ENCODE measurements at places on chromosomes 3 and 15.
A peak's percentile ranks its signal among the peaks of the same experiment; 100 is the strongest.

- DNase-seq = no peak
These were observed 44.2 kb upstream of the KY start for GRCh38 chr3:134694946-134695543.

- no peak for DNase-seq
These were observed 370.2 kb upstream of the ZNF385D start for GRCh38 chr3:22121068-22121701.

- DNase-seq = no peak
These were observed 101.0 kb downstream of the PEX5L start for GRCh38 chr3:179935710-179936109.

DNA sequence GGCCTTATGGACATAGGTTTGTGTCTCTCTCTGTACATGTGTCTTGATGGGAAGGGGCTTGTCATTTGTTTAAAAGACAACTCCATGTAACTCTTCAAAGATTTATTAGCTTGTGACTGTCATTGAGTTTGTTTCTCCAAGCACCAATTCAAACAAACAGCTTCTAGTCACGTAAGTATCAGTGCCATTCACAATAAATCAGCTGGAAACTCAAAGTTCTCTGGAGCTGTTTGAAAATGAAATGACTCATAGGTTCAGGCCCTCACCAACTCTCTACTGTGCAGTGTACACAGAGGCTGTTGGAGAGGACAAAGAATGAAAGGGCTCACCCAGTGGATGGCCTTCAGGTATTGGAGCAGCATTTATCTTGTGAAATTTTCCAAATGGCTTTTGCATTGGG is 476.3 kb downstream of the AGBL1 start:
- no peak for DNase-seq

DNA sequence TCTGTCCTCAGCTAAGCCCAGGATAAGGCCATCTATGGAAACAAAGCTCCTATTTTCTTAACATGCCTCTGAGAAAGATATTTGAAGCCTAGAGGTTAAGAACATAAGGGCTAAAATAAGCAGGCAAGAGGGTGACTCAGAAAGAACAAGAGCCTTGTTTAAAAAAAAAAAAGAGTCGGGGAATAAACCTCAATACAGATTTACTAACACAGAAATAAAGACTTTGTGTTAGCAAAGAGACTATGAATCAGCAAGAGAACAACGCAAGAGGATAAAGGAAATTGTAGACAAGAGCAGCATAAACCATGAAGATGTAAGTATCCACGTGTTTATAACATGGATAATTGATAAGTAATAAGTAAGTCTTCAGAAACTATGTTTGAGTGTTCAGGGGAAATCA is 36.0 kb downstream of the RAB27A start:
- no peak for DNase-seq

GRCh38 chr15:62509395-62509958 is 344.4 kb upstream of the C2CD4B start:
- no peak for DNase-seq

DNA sequence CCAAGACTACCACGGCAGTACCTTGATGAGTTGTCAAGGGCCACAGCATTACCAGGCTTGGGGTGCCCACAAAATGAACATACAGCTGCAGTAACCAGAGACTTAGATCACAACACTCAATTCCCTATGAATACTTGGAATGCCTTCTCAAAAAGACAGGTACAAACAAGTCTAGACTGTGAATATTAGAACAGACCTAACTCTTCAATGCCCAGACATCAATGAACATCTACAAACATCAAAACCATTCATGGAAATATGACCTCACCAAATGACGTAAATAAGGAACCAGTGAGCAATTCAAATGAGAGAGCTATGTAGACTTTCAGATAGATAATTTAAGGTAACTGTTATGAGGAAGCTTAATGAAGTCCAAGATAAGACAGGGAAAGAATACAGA is 185.1 kb upstream of the POU1F1 start:
- no peak for DNase-seq

GRCh38 chr15:57785959-57786358 is 79.4 kb downstream of the POLR2M start:
- DNase-seq = no peak

- DNase-seq = no peak
These were observed 159.8 kb upstream of the TSC22D2 start for GRCh38 chr3:150248116-150248887.

DNA sequence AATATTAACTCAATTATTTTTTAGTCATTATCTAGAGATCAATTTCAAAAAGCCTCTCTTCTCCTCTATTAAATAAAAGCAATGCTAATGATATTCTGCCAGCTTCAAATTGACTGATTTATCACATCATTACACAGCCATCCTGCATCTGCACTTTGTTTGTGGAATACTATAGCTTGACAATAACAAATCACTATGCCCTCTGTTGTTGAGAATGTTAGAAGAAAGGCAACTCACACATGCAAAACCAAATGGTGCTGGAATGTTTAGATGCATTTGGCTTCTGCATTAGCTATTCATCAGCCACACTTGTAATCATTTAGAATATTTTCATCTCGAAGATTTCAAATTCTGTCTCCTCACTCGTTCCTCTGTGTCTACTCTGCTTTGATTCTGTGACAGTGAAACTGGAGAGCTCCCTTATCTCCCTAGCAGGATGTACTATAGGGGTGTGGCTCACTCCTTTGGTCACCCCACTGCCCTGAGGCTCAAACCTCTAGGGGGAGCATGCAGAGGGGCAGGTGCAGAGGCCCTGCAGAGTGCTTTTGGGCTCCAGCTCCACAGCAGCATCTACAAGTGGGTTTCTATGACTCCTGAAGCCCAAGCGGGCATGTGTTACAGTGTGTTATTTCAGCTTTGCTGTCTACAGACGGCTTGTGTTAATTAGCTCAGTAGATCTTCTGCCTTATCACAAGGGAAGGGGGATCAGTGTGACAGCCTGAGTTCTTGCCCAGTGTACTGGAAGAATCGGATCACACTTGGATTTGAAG is 454.1 kb upstream of the BCHE start:
- no peak for DNase-seq

- no peak for DNase-seq
These were observed 374.9 kb upstream of the TGFBR2 start for GRCh38 chr3:30231277-30232141.

DNA sequence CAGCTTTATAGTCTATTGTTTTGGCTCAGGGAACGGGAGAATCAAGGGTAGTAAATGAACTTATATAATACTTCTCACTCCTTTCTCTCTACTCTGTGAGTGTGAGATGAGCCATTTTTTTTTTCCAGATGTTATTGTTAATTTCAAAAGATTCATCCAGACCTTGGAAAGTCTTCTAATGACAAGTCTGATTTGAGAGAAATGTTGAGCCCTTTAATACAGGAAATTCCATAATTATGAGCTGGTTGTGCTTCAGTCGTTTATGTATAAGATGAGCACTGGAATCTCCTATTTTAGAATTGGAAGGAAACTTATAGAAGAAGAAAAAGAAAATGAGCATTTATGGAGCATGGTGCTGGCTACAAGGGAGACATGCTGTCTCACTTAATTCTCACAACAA is 92.0 kb downstream of the FBN1 start:
- no peak for DNase-seq

- no peak for DNase-seq
These were observed 135.2 kb downstream of the RYR3 start for GRCh38 chr15:33445984-33446383.

DNA sequence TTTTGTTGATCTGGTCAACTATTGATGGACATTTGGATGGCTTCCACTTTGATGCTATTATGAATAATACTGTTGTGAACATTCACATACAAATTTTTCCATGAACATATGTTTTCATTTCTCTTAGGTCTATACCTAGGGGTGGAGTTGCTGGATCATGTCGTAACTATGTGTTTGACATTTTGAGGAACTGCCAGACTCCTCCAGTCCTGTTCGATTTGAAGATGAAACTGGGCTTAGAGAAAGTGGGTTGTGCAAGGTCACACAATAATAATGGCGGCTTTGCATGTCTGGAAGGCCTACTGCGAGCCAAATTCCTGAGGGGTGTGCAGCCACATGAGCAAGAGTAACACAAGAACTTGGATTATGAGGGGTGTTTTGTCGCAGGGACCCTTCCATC is 2.6 kb downstream of the TSEN2 start:
- no peak for DNase-seq

DNA sequence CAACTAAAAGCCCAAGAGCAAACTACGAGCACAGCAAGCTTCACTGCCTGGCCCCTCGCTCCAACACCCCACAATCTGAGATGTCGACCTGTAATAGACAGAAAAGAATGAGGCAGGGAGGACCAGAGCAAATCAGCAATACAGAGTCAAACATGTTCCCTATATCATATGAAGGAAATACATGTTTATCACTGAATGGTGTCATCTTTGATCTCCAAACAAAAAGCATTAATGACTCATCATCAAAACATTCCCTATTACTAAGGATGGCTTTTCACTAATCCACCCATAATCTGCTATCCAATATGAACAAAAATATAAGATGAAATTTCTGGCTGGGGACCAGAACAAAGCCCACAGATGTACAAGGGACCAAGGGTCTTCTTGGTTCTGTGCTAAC is 34.7 kb downstream of the MYO5A start:
- no peak for DNase-seq

GRCh38 chr3:38479431-38480092 is 16.6 kb upstream of the EXOG start:
- peak; percentile 10 for DNase-seq

GRCh38 chr3:69500604-69501003 is 114.7 kb upstream of the FRMD4B start:
- no peak for DNase-seq

DNA sequence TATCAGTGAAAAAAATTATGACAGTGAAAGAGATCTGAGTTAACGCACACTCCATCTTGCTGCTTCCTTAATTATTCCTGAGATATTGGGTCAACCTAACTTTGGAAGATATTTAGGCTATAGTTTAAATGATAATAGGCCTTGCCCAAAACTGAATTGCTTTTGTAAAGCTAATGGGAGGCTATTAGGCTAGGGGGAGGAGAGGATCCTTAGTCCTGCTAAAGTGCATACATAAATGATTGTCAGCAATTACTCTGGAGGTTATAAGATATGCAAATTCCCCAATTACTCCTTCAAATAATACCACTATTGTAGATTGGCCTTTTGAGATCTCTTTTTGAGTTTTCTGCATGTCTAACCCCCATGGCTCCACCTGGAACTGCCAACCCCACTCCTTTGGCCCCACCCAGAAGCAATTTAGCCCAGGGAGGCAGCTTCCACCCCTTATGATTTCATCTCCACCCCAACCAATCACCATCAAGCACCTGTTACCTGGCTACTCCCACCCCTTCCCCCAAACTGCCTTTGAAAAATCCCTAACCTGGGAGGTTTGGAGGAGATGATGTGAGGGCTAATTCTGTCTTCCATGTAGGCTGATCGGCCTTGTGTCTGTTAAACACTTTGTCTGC is 509.3 kb upstream of the TGFBR2 start:
- DNase-seq = no peak

- DNase-seq = no peak
These were observed 148.4 kb upstream of the ATP11B start for GRCh38 chr3:182644790-182645433.

DNA sequence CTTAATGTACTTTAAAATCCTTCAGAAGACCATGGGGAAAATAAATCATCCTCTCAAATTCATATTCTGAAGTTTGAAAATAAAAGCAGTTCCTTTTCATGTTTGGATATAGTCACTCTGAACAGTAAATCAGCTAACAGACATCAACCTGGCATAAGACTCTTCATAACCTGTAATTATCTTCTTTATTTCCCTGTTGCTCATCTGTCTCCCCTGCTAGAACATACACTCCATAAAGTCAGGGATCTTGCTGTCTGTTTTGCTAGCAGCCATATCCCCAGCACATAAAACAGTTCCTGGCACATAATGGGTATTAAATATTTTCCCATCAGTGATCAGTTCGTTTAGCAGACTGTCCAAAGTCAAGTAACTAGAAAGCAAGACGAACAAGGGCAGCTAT is 11.2 kb downstream of the VGLL4 start:
- no peak for DNase-seq

GRCh38 chr15:69394556-69395282 is 19.4 kb upstream of the KIF23 start:
- peak; percentile 67 for DNase-seq

DNA sequence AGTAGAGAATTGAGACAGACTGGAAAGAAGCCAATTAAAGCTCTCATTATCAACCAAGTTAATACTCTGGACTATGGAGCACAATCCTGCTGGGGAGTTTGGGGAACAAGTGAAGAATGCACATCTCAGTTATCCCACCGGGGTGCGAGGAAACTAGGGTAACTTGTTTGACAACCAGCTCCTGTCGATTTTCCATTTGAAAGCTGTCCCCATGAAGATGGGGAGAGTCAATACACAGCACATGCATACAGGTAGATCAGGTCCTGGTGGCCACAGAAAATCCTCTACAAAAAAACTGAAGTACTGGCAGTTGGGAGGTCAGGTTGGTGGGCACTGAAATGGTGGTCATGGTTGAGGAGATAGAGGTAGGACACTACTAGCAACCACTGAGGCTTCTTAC is 25.7 kb upstream of the GRAMD1C start:
- no peak for DNase-seq

DNA sequence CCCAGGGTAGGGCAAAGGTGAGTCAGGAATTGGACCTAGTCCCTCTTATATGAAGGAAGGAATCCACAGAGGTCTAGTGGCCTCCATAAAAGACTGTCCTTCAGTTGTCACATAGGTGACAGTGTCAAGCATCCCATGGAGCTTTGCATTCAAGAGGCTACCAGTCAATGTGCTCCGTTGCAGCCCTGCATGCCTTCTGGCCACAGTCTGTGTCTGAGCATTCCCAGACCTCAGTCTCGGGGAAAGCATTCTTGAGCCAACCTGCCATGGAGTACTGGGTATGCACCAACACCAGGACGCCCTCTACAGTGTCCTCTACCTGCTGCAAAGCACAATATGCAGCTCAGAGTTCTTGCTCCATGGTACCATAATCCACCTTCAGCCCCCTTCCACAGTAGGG is 46.7 kb upstream of the VGLL3 start:
- DNase-seq = no peak

GRCh38 chr3:138768125-138768524 is 66.6 kb downstream of the PIK3CB start:
- no peak for DNase-seq

All from stimulated activated CD8-positive, alpha-beta memory T cell treated with anti-CD3 and anti-CD28 coated beads, Interleukin-7, amount 100 ng/mL, for 1 hour (primary cell).